RPMI7951 (cell line): ENCODE measurements at places on chromosomes 3 and 15. TPM values are rescaled to one million over a fixed set of nuclear protein-coding genes. Genes with fewer than 3 reads are reported as not detected.

OR4F6 gene
- not detected in 2 replicates for total RNA-seq

RFC4 gene
- total RNA-seq, result 142 and 161 TPM in 2 replicates

SLC6A1 gene
- total RNA-seq, result not detected in 2 replicates

GOLGA6L7 gene
- total RNA-seq, result not detected in 2 replicates

CHRM5 gene
- not detected in 2 replicates for total RNA-seq

TWF2 gene
- total RNA-seq, result 131 and 170 TPM in 2 replicates

P2RY12 gene
- total RNA-seq, result not detected in 2 replicates

MUC4 gene
- total RNA-seq, result not detected in 2 replicates

BSN gene
- total RNA-seq, result under 0.01 and 0.10 TPM in 2 replicates

GABRB3 gene
- 0.12 TPM in 1 of 2 replicates, not detected in the other for total RNA-seq

ZNF860 gene
- total RNA-seq, result 0.60 and 1.4 TPM in 2 replicates

ZNF80 gene
- total RNA-seq, result not detected in 2 replicates

TMEM212 gene
- total RNA-seq, result not detected in 2 replicates

AAGAB gene
- 64.2 and 78.8 TPM in 2 replicates for total RNA-seq

SLC28A2 gene
- not detected in 2 replicates for total RNA-seq

PLS1 gene
- 3.7 and 4.9 TPM in 2 replicates for total RNA-seq

TGM4 gene
- under 0.01 TPM in 1 of 2 replicates, not detected in the other for total RNA-seq

SAMD7 gene
- not detected in 2 replicates for total RNA-seq

OR5K1 gene
- not detected in 2 replicates for total RNA-seq

TBCCD1 gene
- total RNA-seq, result 18.1 and 22.6 TPM in 2 replicates

PGBD4 gene
- 1.5 and 2.5 TPM in 2 replicates for total RNA-seq
